ENCODE measurements at places on chromosomes 16 and 17.

DNA sequence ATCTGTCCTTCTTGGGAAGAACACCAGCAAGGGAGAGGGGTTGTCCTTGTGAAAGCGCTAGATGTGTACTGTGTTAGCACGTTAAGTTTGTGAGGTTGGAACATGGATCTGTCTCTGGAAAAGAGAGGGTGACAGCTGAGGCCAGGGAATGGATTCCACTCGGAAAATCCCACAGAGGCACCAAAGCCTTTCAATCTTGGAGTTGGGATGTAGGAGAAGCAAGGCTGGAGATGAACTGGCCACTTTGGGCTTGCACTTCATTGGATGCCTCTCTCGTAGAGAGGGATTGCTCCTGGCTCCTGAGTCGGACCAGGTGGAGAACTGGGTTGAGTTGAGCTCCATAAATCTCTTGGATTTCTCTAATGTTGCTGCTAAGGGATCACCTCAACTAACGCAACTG lies 67.2 kb downstream of the CCDC182 start:
- no peak for DNase-seq

GRCh38 chr17:4247361-4247970 lies 16.3 kb downstream of the ANKFY1 start:
- DNase-seq, result no peak

DNA sequence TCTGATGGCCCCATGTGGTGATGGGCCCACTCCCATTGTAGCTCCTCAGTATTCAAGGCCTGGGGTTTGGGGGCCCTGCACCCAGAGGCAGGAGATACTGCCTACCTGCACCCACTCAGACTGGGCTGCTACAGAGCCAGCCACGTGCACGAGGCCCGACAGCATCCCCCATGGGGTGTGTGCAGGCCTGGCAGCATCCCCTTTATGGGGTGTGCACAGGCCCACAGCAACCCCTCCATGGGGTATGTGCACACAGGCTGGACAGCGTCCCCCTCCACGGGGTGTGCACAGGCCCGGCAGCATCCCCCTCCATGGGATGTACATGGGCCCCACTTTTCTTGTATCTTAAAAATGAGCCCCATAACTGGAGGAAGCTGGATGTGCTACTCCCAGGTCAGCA lies 156.0 kb downstream of the RBFOX3 start:
- DNase-seq, result no peak

GRCh38 chr16:75267631-75268264 lies 16.3 kb upstream of the BCAR1 start:
- no peak for DNase-seq

GRCh38 chr16:29809850-29810698 lies 1.9 kb upstream of the PRRT2 start:
- no peak for DNase-seq

DNA sequence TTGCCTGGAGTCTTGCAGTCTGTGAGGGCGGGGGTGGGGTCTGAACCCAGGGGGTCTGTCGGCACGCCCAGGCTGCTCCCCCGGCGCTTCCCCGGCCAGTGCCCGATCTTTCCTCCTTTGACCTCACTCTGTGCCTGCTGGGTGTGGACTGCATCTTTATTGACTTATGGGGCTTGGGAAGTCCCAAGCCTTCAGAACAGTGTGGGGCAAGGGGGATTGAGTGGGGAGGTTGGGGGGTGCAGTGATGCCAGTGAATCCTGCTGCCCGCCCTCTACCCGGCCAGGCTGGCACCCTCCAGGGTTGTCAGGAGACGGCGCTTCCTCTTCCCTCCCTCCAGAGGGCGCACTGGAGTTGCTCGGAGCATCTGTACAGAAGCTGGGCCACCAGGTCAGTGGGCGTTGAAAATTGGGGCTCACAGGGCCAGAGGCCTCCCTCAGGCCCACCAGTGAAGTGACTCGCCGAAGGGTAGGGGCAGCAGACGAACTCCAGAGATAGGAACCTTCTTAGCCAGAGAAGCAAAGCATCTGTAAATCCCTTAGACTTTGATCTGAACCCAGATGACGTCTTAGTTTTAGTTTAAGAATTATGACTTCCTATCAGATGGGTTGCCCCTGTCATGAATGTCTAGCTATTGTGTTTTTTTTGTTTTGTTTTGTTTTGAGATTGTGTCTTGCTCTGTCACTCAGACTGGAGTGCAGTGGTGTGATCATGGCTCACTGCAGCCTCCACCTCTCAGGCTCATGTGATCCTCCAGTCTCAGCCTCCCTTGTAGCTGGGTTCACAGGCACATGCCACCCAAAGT lies 184.8 kb upstream of the CIBAR2 start:
- no peak for DNase-seq

- DNase-seq, result no peak
Observed at GRCh38 chr17:55748841-55749240, 2.0 kb upstream of the PCTP start.
